ENCODE measurements at places on chromosomes 4 and X. TPM values are rescaled to one million over a fixed set of nuclear protein-coding genes. Genes with fewer than 3 reads are reported as not detected.

- no peak for DNase-seq
Observed at GRCh38 chr4:74501579-74501978, 56.6 kb downstream of the AREG start.

- DNase-seq: no peak
Observed at GRCh38 chrX:78945186-78945912, at the start of gene P2RY10. P2RY10 (plus strand) TSS chrX:78945391; CDS start chrX:78960521, 15,130 bp downstream.

- peak; percentile 22 for DNase-seq
Observed at GRCh38 chrX:150049647-150050046, 111.4 kb upstream of the EOLA2 start.

DNA sequence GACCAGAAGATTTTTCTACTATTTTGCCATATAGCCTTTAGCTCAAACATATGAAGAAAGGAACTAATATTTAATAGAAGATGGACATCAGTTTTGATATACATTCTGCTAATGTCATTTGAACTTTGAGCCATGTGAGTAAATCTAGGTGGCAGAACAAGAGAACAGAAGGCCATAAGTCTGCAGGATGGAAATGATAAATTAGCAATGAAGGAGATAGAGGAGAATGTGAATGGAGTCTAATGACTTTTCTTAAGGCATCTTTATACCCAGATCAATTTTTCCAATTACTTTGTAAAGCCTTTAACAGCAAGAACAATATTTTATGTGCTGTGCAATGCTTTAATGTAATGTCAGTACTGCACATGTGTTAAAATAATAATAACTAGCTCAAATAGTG, 30.1 kb upstream of the ALG13 start:
- DNase-seq: no peak

DNA sequence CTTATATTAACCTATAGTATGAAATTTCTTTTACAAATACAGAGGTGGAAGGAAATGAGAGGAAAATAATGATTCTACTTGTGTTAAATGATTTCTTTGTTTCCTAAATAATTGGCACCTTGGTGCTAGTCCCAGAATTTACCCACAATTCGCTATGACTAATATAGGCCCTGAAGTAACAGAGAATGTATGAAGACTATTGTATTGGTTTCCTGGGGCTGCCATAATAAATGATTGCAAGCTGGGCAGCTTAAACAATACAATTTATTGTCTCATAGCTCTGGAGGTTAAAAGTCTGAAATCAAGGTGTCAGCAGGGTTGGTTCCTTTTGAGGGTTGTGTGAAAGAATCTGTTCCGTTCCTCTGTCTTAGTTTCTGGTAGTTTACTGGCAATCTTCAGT, 74.8 kb upstream of the GPRIN3 start:
- DNase-seq: no peak

GRCh38 chrX:155888139-155888538, 7.0 kb downstream of the VAMP7 start:
- DNase-seq: no peak

DNA sequence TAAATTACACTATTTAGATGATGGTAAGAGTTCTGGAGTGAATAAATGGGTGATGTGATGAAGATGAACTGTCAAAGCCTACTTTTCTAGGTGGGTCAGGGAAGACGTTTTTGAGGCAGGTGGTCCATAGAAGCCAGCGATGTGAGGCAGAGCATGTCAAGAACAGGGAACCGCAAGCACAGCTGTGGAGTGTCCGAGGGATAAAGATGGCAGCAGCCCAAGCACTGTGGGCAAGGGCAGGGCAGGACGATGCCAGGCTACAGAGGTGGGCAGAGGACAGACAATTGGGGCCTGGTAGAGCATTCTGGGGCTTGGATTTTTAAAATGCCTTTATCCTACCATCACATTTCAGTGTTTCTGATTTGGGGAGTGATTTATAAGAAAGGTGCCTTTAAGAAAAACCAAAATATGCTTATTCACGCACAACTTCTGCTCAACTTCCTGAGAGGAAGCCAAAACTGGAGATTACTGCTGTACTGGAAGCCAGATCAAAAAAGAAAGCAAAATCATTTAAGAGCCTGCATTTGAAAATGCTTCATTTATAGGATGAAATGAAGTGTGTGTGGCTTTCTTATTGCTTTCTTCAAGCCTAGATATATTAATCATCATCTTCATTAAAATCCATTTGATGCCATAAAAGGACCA, 119.0 kb upstream of the WDR17 start:
- no peak for DNase-seq

DNA sequence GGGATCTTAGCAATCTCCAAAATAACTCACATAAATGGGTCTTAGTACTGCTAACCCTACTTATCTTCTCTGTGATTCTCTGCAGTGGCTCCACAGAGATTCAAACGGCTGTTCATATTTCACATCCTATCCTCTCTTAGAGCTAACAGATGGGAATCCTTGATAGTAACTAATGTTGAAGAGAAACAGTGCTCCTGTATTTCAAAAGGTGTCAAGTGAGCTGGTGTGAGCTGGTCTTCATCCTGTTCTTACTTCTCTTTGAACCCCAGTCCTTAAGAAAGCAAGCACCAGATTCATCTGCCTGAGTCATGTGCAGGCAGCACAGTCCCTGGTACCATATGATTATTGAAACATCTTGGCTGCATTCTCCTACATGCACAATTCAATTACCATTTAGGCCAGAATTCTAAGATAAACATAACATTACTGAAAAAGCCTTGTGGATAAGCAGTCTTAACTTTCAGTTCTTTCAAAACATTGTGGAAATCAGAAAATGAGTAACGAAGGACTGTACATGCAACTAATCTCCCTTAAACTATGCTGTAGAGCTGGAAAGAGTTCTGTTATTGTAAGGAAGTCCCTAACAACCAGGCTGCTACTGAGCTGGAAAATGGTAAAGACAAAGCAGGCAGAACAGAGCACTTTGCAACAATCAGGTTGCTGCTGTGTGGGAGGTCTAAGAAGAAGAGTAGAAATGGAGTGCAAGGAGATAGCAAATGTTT, 153.1 kb downstream of the NPNT start:
- DNase-seq: no peak

GRCh38 chrX:115642895-115643530, 82.0 kb downstream of the PLS3 start:
- DNase-seq: peak; percentile 55

- no peak for DNase-seq
Observed at GRCh38 chr4:160265836-160266235, 1163.0 kb downstream of the RAPGEF2 start.

DNA sequence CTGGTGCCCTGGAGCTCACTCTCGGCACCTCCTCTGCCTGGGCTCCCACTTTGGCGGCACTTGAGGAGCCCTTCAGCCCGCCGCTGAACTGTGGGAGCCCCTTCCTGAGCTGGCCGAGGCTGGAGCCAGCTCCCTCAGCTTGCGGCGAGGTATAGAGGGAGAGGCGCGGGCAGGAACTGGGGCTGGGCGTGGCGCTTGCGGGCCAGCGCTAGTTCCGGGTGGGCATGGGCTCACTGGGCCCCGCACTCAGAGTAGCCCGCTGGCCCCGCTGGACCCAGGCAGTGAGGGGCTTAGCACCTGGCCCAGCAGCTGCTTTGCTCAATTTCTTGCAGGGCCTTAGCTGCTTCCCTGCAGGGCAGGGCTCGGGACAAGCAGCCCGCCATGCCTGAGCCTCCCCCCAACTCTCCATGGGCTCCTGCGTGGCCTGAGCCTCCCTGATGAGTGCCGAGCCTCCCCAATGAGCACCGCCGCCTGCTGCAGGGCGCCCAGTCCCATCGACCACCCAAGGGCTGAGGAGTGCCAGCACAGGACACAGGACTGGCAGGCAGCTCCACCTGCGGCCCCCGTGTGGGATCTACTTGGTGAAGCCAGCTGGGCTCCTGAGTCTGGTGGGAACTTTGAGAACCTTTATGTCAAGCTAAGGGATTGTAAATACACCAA, 26.7 kb upstream of the FAM90A26 start:
- no peak for DNase-seq

GRCh38 chrX:19960913-19961312, 29.9 kb downstream of the BCLAF3 start:
- DNase-seq: no peak

DNA sequence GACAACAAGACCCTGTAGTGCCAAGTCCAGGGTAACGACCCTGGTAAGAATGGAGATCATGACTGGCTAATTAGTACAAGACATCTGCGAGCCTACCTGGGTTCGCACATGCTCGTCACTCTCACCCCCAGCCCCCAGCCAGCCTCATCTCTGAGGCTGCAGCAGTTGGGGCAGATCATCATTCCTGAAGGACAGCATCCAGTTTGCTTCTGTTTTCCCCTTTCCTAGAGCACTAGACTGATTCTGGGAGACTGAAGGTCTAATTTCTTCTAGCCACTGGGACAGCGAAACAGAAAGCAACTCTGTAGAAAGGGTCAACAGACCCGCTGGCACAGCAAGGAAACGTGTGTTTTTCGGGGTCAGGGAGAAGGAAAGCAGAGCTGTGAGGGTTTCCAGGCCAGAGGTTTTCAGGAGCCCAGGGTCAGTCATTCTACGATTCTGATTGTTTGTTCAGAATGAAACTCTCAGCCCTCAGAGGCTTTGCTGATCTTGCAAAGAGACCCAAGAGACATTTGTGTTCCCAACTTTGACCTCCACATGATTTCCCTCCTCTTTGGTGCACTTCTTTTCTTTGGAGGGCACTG, 343.1 kb upstream of the NOCT start:
- DNase-seq: no peak

- no peak for DNase-seq
Observed at GRCh38 chr4:154088741-154089140, 299.9 kb upstream of the SFRP2 start.

DNA sequence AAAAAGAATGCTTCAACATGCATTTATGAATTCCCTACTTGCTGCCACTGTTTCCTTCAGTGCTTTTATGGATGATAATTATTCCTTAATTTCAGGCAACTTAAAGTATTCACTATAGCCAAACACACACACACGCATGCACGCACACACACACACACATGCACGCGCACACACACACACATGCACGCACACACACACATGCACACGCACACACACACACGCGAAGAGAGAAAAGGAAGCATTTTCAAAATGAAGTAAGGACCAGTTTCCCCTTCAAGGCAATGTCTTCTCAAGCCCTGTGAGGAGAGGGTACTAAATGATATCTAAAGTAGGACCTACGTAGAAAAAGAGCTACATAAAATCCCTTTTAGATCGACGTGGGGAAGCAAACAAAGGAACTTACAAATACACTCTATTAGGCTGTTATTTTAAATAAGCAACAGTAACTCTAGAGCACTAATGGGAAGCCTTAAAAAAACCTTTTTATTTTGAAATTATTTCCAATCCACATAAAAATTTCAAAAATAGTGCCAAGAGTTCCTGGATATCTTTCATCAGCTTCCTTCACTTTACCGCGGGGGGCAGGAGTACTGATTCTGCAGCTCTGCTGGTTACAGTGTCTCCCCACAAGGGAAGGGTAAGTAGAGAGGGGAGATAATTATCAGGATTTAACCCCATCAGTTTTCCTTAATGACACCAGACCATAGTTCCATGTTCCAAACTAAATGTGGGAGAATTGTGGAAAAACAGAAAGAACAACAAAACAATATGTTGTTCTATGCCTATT, 13.7 kb downstream of the IRF2 start:
- no peak for DNase-seq

GRCh38 chrX:1283741-1284140, 15.1 kb downstream of the CSF2RA start:
- no peak for DNase-seq

DNA sequence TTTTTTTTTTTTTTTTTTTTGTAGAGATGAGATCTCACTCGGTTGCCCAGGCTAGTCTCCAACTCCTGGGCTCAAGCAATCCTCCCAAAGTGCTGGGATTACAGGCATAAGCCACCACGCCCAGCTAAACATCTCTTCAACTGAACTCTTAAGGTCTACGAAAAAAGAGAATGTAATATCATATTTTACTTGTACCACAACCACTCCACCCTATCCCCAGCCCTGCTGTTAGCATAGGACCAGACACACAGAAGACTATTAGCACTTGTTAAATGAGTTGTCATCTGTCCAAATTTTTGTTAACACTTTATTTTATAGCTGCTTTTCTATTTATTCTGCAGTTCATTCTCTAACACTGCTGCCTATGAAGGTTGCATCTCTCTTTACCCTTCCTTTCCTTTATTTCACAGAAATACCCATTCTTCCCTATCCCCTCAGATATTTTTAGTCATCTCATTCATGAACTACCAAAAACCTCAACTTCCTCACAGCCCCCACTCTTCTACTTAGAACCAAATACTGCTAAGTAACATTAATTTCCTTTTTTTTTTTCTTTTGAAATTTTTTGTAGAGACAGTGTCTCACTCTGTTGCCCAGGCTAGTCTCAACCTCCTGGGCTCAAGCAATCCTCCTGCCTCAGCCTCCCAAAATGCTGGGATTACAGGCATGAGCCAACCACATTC, 10.1 kb downstream of the SNX12 start:
- DNase-seq: no peak

DNA sequence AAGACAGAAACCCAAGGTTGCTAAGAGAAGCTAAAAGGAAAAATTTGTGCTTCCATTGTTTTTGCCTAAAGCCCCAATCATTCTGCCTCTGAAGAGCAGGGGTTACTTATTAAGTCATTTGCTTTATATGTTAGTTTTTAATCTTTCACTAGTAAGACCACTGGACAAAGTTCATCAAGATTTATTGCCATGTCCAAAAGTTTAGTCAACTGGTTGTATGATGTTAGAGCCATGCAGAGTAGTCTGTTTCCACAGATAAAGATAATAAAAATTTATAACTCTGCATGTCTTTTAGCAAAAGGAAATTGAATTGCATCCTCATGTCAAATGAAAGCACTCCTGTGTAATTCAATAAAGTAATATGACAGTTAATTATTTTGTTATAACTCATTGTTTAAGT, 75.8 kb upstream of the PRKG2 start:
- DNase-seq: no peak

- no peak for DNase-seq
Observed at GRCh38 chr4:174538123-174538875, 16.0 kb upstream of the HPGD start.

- no peak for DNase-seq
Observed at GRCh38 chr4:686413-687040, 2.4 kb downstream of the SLC49A3 start.

GRCh38 chrX:149453030-149453429, 52.1 kb downstream of the IDS start:
- DNase-seq: no peak

SLC49A3 gene
- polyA plus RNA-seq: 3.7 TPM

LEF1 gene
- polyA plus RNA-seq: 83.2 TPM

IL2 gene
- not detected for polyA plus RNA-seq

YY2 gene
- 3.2 TPM for polyA plus RNA-seq

EVC gene
- polyA plus RNA-seq: 52.7 TPM

ETNPPL gene
- polyA plus RNA-seq: 0.53 TPM

SERPINA7 gene
- polyA plus RNA-seq: 0.12 TPM

MAGEB17 gene
- 0.22 TPM for polyA plus RNA-seq

TAF9B gene
- 55.6 TPM for polyA plus RNA-seq

KIT gene
- 20.1 TPM for polyA plus RNA-seq

ACOX3 gene
- 17.1 TPM for polyA plus RNA-seq
